Thoracic aorta endothelial cell (primary cell): ENCODE measurements at places on chromosomes 4 and X. TPM values are rescaled to one million over a fixed set of nuclear protein-coding genes. Genes with fewer than 3 reads are reported as not detected.

CXCL1 gene
- 64.6 and 78.5 TPM in 2 replicates for total RNA-seq

CCDC110 gene
- 0.43 and 0.53 TPM in 2 replicates for total RNA-seq

TSR2 gene
- 14.3 and 15.8 TPM in 2 replicates for total RNA-seq

CLRN2 gene
- total RNA-seq, result not detected in 2 replicates

MAGEB2 gene
- total RNA-seq, result not detected in 2 replicates

GPR82 gene
- total RNA-seq, result not detected in 2 replicates

BST1 gene
- 6.0 and 14.8 TPM in 2 replicates for total RNA-seq

TMEM271 gene
- total RNA-seq, result not detected in 2 replicates

SERPINA7 gene
- total RNA-seq, result not detected in 2 replicates

DACH2 gene
- total RNA-seq, result not detected in 2 replicates

MAGEE2 gene
- not detected in 2 replicates for total RNA-seq

ATP1B4 gene
- not detected in 2 replicates for total RNA-seq

PJA1 gene
- total RNA-seq, result 15.3 and 15.8 TPM in 2 replicates

PALLD gene
- total RNA-seq, result 2.0 and 10.1 TPM in 2 replicates

CSAG3 gene
- total RNA-seq, result not detected in 2 replicates

RAB9B gene
- 0.40 and 0.50 TPM in 2 replicates for total RNA-seq

SLC26A1 gene
- 0.13 TPM in 1 of 2 replicates, not detected in the other for total RNA-seq

ADH1C gene
- not detected in 2 replicates for total RNA-seq

SEPSECS gene
- 9.3 and 10.8 TPM in 2 replicates for total RNA-seq

PNCK gene
- not detected in 2 replicates for total RNA-seq

MAGEA11 gene
- not detected in 2 replicates for total RNA-seq

DCAF8L2 gene
- total RNA-seq, result 0.07 and 0.27 TPM in 2 replicates

OTUD6A gene
- not detected in 2 replicates for total RNA-seq

F11 gene
- not detected in 2 replicates for total RNA-seq

SCML2 gene
- total RNA-seq, result 2.7 and 4.4 TPM in 2 replicates

TEX13B gene
- not detected in 2 replicates for total RNA-seq

PNMA6A gene
- total RNA-seq, result 0.40 and 0.93 TPM in 2 replicates

MMRN1 gene
- 891 and 1,074 TPM in 2 replicates for total RNA-seq

ADAMTS3 gene
- total RNA-seq, result 3.6 and 4.7 TPM in 2 replicates

ARHGAP6 gene
- 1.1 TPM in 2 replicates for total RNA-seq

STIM2 gene
- total RNA-seq, result 20.9 and 27.6 TPM in 2 replicates

STK32B gene
- 15.4 and 21.3 TPM in 2 replicates for total RNA-seq

SYTL5 gene
- total RNA-seq, result under 0.01 TPM in 1 of 2 replicates, not detected in the other

CENPE gene
- total RNA-seq, result 49.7 and 72.2 TPM in 2 replicates

CPZ gene
- not detected in 2 replicates for total RNA-seq

TKTL2 gene
- not detected in 2 replicates for total RNA-seq

TLR1 gene
- total RNA-seq, result 15.7 and 29.9 TPM in 2 replicates

FAM13A gene
- total RNA-seq, result 9.8 and 13.9 TPM in 2 replicates

SLC6A14 gene
- total RNA-seq, result not detected in 2 replicates

FAM193A gene
- 24.7 and 26.6 TPM in 2 replicates for total RNA-seq

UGT2B17 gene
- total RNA-seq, result not detected in 2 replicates

CFP gene
- 0.13 and 0.14 TPM in 2 replicates for total RNA-seq

SSX4 gene
- total RNA-seq, result not detected in 2 replicates

MAGEC1 gene
- not detected in 2 replicates for total RNA-seq

ADGRG4 gene
- total RNA-seq, result under 0.01 TPM in 1 of 2 replicates, not detected in the other

NPY1R gene
- 0.13 and 0.22 TPM in 2 replicates for total RNA-seq

SSX2B gene
- not detected in 2 replicates for total RNA-seq

ITIH6 gene
- not detected in 2 replicates for total RNA-seq

PDLIM3 gene
- 18.2 and 34.6 TPM in 2 replicates for total RNA-seq
